ENCODE measurements at places on chromosomes 2 and 18.
A peak's percentile ranks its signal among the peaks of the same experiment; 100 is the strongest.

GRCh38 chr2:232815569-232815968 lies 39.2 kb upstream of the KCNJ13 start:
- DNase-seq, result no peak

- peak; percentile 10 for DNase-seq
These were observed 86.6 kb downstream of the MARCO start for GRCh38 chr2:119028327-119029174.

GRCh38 chr18:36311026-36311570 lies 13.6 kb downstream of the FHOD3 start:
- no peak for DNase-seq

- DNase-seq, result no peak
These were observed 115.1 kb downstream of the KCNJ3 start for GRCh38 chr2:154813636-154814035.

GRCh38 chr18:50274941-50275340 lies 6.4 kb downstream of the MBD1 start:
- no peak for DNase-seq
